ENCODE measurements at places on chromosomes 12 and 14. TPM values are rescaled to one million over a fixed set of nuclear protein-coding genes. Genes with fewer than 3 reads are reported as not detected.

The MARCHF9 gene
- total RNA-seq = 16.6 TPM

The MYO1H gene
- total RNA-seq = 1.00 TPM

DNA sequence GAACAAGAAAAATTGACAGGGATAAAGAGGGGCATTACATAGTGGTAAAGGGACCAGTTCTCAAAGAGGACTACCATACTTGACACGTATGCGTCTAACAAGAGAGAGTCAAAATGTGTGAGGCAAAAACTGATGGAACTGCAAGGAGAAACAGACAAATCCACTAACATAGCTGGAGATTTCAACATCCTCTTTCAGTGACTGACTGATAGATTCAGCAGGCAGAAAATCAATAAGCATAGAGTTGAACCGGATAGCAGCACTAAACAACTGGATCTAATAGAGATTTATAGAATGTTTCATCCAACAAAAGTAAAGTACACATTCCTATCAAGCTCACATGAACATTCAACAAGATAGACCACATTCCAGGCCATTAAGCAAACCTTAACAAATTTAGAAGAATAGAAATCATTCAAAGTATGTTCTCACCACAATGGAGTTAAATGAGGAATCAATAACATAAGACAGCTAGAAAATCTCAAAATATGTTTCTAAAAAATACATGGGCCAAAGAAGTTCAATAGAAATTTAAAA lies 16.1 kb upstream of the CRACR2A start:
- DNase-seq = no peak
- H3K27me3 ChIP-seq = no peaks in the 10 kb centered on the region
- H3K4me1 ChIP-seq = no peaks in the 10 kb centered on the region

- no peak overlapping the region for H3K4me3 ChIP-seq
- no peak for DNase-seq
- no peak overlapping the region for H3K27ac ChIP-seq
These were observed 111.4 kb downstream of the SLC35F4 start for GRCh38 chr14:57754527-57754926.

DNA sequence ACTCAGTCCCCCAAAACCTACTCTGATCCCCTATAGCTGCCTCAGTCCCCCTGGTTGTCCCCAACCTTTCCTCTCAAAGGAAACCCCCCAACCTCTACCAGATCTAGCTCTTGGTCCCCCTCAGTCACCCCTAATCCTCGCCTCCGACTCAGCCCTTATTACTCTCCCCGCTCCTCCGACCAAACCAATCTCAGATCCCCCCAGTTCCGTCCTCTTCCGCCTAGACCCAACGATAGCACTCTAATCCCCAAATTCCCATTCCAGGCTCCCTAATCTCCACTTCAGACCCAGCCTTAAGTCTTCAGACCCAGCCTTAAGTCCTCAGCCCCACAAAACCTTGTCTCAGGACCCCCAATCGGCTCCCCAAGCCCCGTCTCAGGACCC lies 612 bp downstream of the VPS37B start:
- peak overlapping the region; percentile 85 for H3K4me3 ChIP-seq
- no peaks in the 10 kb centered on the region for H3K36me3 ChIP-seq
- DNase-seq = no peak
- peaks cover 18% of the 10 kb centered on the region for H3K4me1 ChIP-seq
- H3K27me3 ChIP-seq = no peaks in the 10 kb centered on the region

DNA sequence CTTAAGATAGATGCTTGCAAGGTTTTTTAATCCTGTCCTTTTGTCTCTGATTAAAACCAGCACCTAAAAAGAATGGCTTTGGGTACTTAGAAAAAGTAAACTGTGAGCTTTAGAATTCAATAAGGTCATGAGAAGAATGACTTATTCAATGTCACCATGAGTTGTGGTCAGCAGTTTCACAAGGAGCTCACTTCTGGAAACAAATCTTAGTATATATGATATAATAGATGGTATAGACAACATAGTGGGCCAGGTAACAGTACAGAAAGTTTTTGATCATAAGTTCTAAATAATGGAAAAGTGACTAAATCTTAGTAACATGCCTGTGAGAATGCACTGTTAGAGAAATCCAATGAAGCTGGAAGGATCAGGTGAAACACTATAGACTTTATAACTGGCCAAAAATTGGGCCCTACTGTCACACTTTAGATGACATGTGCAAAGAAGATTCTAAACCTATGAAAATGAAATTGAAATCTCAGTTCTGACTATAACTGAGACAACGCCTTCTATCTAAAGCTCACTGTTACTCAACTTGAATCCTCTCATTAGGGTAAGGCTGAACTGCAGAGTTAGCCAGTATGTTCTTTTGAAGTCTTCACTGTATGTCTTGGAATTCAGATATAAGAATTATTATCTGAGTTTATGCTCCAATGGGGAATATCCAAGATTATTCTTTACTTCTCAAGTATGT lies 42.4 kb upstream of the RAD51AP1 start:
- no peaks in the 10 kb centered on the region for H3K27me3 ChIP-seq
- no peaks in the 10 kb centered on the region for H3K4me1 ChIP-seq
- no peak overlapping the region for H3K4me3 ChIP-seq
- H3K36me3 ChIP-seq = peaks cover 77% of the 10 kb centered on the region

The PYGL gene
- 4.1 TPM for total RNA-seq

DNA sequence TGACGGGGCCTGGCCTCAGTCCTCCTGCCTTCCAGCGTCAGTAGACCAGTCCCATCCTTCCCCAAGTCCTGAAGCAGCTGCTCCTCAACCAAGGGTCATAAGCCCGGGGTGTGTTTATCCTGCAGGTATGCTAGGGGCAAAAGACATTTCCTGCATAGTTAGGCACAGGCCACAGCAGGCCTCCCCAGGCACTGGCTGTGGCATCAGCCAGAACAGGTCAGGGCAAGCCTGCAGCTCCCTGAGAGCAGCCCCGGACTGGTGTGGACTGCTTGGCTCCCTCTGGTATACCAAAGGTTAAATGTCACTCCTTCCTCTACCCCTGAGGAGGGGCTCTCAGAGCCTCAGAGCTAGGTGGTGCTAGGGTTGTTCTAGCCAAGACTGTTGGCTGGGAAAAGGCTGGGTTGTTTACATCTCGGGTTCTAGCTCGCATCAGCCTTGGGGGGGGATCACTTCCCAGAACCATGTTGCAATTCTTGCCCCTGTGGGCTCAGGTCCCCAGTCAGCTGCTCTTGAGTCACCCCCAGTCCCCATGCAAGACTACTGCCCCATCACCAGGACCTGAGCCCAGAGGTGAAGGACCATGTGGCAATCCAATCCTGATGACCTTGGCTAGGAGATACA lies 2.9 kb downstream of the MMP14 start:
- peaks cover 6% of the 10 kb centered on the region for H3K4me1 ChIP-seq
- H3K27ac ChIP-seq = peak overlapping the region; percentile 89
- no peaks in the 10 kb centered on the region for H3K27me3 ChIP-seq
- DNase-seq = no peak
- peak overlapping the region; percentile 82 for H3K4me3 ChIP-seq

The PLEK2 gene
- total RNA-seq = 0.30 TPM

- peaks cover 40% of the 10 kb centered on the region for H3K4me1 ChIP-seq
- H3K4me3 ChIP-seq = no peak overlapping the region
- no peaks in the 10 kb centered on the region for H3K36me3 ChIP-seq
- peak; percentile 41 for DNase-seq
- peak overlapping the region; percentile 22 for H3K27ac ChIP-seq
These were observed 69.3 kb downstream of the ETV6 start for GRCh38 chr12:11718768-11719253.

GRCh38 chr12:132033627-132034026 lies 83.9 kb downstream of the EP400 start:
- no peaks in the 10 kb centered on the region for H3K4me1 ChIP-seq
- no peak overlapping the region for H3K4me3 ChIP-seq
- no peak for DNase-seq
- peaks cover 24% of the 10 kb centered on the region for H3K36me3 ChIP-seq
- no peaks in the 10 kb centered on the region for H3K27me3 ChIP-seq

The IL22 gene
- total RNA-seq = not detected

DNA sequence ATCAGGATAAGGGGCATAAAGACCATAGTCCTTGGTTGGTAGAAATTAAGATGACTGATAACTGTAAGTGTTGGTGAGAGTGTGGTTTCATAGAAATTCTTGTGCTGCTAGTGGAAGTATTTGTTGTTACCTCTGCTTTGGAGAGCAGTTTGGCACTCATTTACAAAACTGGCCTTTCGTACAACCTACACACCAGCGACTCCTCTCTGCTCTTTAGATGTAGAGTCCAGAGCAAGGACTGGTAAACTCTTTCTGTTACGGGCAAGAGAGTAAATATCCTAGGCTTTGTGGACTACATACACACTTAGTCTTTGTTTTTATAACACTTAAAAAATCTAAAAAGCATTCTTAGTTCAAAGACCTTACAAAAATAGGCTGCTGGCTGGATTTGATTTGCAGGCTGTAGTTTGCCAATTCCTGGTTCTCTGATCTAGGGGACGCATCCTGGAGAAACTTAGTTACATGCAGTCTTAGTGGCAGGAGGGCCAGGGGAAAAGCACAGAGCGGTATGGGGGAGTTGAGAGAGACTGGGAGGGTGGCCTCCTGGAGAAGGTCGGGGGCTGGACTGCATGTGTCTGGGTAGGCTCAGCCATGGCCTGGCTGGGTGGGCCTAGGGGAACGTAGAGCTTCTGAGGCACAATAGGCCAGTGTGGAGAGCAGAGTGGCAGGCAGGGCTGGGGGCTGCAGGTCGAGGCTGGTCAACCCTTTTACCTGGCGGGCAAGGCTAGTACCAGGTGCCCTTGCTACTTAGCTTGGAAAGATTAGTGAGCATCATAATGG lies 55.3 kb upstream of the AMN start:
- peaks cover 32% of the 10 kb centered on the region for H3K36me3 ChIP-seq
- H3K27me3 ChIP-seq = no peaks in the 10 kb centered on the region
- H3K4me1 ChIP-seq = no peaks in the 10 kb centered on the region
- no peak overlapping the region for H3K4me3 ChIP-seq
- DNase-seq = no peak

- peaks cover 4% of the 10 kb centered on the region for H3K36me3 ChIP-seq
- no peaks in the 10 kb centered on the region for H3K27me3 ChIP-seq
These were observed 76.9 kb downstream of the PPHLN1 start for GRCh38 chr12:42402821-42403411.

DNA sequence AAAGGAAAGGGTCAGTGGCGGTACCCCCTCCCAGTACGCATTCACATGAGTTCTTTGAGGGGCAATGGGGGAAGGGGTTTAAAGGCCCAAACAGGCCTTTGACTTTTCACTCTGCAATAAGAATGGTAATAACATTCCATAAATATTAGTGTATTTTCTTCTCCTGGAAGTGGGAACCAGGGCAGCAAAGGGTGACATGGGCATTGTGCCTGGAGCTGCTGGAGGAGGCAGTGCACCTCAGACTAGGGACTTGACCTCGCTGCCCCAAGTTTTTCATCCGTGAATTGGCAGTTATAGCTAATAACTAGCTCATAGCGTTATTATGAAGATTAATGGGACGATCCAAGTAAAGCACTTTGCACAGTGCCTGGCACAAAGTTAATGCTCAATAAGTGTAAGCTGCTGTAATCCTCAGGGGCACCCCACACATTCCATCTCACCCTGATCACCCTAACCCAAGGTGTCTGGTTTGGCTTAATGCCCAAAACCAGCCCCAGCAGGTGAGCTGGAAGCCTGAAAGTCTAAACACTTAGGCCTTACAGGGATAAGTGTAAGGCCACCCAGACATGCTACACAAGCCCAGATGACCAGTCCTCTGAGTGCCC lies 2.8 kb upstream of the KCNH3 start:
- H3K36me3 ChIP-seq = no peaks in the 10 kb centered on the region
- no peak overlapping the region for H3K4me3 ChIP-seq
- no peak overlapping the region for H3K27ac ChIP-seq
- peaks cover 33% of the 10 kb centered on the region for H3K4me1 ChIP-seq

DNA sequence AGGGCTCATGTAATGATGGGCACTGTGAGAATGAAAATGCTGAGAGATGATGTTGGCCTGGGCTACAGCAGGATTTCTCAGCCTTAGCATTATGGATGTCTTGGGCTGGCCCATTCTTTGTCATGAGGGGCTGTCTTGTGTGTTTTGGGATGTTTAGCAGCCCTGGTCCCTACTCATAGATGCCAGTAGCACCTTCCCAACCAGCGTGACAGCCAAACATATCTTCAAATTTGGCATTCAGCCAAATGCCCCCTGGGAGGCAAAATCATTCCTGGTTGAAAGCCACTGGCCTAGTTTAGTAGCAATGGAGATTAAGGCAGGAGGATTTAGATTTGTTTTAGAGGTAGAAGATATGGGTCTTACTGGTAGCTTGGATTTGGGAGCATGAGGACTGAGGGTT lies 26.6 kb downstream of the UBE3B start:
- no peaks in the 10 kb centered on the region for H3K27me3 ChIP-seq
- no peaks in the 10 kb centered on the region for H3K4me1 ChIP-seq
- no peak for DNase-seq
- peaks cover 100% of the 10 kb centered on the region for H3K36me3 ChIP-seq

DNA sequence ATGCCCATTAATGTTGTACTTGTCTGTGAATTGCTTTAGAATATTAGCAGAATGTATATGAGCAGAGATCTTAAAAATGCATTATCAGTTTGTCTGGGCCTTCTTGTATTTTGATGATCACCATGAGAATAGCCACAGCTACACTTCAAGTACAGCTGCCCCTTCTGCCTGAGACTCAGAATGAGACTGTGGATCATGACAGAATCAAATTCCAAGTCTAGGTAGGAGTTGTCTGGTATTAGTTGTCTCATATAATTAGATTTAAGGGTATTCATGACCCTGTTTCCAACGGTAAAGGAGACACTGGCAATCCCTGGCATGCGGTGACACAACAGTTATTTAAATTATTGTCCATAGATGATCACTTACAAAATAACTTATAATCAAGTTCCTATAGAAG lies 18.3 kb upstream of the SMIM10L1 start:
- no peaks in the 10 kb centered on the region for H3K27me3 ChIP-seq
- H3K27ac ChIP-seq = no peak overlapping the region
- no peaks in the 10 kb centered on the region for H3K36me3 ChIP-seq
- H3K4me3 ChIP-seq = no peak overlapping the region
- DNase-seq = no peak
- peaks cover 11% of the 10 kb centered on the region for H3K4me1 ChIP-seq

DNA sequence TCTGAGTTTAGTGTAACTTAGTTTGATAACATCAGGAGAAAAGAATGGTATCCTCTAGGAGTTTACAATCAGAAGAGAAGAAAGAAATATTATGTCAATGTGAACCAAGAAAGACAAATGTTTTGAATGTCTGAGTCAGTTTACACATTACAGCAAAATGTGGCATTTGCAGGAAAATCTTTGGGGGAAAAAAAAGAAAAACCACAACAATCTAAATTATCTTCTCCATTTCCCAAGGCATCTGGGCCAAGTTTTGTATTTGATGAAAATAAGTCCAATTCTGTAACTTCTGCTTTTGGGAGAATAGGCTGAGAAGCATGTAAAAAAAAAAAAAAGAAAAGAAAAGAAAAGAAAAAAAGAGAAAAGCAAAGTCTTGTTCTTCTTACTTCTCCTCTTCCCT lies 58.8 kb upstream of the FLRT2 start:
- no peak overlapping the region for H3K27ac ChIP-seq
- DNase-seq = no peak
- no peak overlapping the region for H3K4me3 ChIP-seq
- H3K27me3 ChIP-seq = no peaks in the 10 kb centered on the region
- H3K36me3 ChIP-seq = no peaks in the 10 kb centered on the region

GRCh38 chr12:29655861-29656260 lies 127.9 kb downstream of the TMTC1 start:
- H3K27me3 ChIP-seq = no peaks in the 10 kb centered on the region
- H3K4me3 ChIP-seq = no peak overlapping the region
- H3K27ac ChIP-seq = no peak overlapping the region
- no peaks in the 10 kb centered on the region for H3K36me3 ChIP-seq
- H3K4me1 ChIP-seq = no peaks in the 10 kb centered on the region
- no peak for DNase-seq

- H3K27ac ChIP-seq = no peak overlapping the region
- H3K4me1 ChIP-seq = no peaks in the 10 kb centered on the region
- peaks cover 15% of the 10 kb centered on the region for H3K36me3 ChIP-seq
- DNase-seq = no peak
- no peak overlapping the region for H3K4me3 ChIP-seq
These were observed 18.4 kb upstream of the TRIP11 start for GRCh38 chr14:92058006-92058917.

Data from heart left ventricle (tissue), 16 donors.